KG1 (cell line): ENCODE measurements at places on chromosomes 3 and 15.

DNA sequence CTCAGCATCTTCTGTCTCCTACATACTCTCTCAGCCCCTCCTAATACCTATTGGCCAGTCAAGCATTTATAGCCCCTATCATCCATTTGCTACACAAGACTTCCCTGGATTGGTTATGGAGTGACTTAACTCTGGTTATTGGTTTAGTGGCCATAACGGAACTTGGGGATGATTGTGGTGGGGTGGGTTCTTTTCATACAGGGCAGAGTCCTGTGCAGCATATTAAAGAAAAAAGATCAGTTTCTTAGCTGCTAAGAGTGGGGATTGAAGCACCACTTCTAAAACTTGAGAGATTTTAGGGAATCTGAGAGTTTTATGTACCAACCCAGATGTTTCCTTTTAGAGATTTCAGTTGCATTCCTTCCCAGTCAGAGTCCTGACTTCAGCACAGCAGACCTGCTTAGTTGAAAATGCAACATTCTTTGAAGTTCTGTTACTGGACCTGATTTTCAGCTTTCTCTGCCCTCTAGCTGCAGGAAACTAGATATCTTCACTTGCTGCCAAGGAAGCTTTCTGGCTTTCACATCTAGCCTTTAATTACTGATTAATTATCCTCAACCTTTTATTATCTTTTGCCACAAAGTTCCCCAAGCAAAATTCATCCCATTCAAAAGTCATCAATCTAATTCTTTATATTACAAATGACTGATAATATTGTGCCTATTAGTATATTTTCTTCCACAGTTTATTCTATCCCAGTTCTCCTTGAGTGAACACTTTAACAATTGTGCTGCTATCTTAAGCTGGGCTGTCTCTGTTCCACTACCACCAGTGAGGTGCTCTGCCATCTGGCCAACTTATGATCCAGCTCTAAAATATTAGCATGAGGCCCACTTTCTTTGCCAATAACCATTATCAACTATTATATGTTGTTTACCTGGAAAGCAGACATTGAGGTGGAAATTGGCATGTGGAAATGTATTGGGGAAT is 906.0 kb upstream of the ALCAM start:
- DNase-seq = no peak

- no peak for DNase-seq
These were observed 2.1 kb downstream of the CHST13 start for GRCh38 chr3:126525853-126526667.

- DNase-seq = no peak
These were observed 292.9 kb downstream of the ZIC4 start for GRCh38 chr3:147113293-147114044.

GRCh38 chr3:32310336-32310735 is 71.9 kb downstream of the CMTM8 start:
- DNase-seq = no peak

- DNase-seq = no peak
These were observed 17.0 kb downstream of the STAB1 start for GRCh38 chr3:52512105-52512504.

DNA sequence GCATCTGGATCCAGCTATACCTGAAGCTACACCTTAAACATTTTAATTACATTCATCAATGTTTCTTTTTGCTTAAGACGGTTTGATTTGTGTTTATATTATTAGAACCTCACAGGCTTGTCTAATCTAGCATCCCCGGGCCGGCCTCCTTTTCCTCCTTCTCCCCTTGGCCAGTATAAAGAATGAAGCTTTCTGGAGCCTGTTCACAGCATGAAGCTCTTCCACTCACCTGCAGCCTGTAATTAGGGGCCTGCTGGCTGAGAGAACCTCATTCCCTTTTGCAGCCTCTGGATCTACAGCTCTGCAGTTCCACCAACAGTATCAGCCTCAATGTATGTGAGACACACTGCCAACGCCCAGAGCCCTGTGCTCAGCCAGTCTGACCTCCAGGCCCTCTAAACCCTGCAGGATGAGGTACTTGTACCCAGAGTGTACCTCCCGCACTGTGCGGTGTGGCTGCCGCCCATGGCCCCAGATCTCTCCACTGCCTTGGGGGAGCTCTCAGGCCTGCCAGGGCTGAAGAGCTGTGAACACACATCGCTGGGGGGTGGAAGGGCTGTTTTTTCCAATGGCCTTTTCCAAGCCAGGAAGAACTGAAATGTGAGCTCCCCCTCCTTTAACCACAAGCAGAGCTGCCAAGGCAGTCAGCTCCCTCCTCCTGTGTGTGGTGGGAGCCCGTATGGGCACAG is 114.7 kb upstream of the ALDH1A3 start:
- DNase-seq = no peak

- DNase-seq = no peak
These were observed 17.3 kb downstream of the FAIM start for GRCh38 chr3:138625707-138626365.

DNA sequence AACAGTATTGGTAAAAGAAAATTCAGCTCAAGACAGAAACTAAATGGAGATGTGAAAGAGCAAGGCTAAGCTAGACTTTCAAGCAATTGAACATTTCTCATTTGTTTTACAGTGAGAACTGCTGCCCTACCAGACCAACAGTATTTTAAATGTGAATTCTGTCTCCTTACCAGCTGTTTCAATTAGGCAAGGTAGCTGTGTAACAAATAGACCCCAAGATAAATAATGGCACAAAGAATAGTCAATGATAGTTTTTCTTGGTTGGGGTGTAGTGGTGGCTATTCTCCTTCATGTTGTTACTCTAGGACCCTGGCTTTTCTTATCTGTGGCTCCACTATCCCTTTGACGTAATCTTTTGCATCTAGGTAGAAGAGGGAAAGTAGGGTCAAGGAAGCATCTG is 30.4 kb upstream of the THRB start:
- no peak for DNase-seq

DNA sequence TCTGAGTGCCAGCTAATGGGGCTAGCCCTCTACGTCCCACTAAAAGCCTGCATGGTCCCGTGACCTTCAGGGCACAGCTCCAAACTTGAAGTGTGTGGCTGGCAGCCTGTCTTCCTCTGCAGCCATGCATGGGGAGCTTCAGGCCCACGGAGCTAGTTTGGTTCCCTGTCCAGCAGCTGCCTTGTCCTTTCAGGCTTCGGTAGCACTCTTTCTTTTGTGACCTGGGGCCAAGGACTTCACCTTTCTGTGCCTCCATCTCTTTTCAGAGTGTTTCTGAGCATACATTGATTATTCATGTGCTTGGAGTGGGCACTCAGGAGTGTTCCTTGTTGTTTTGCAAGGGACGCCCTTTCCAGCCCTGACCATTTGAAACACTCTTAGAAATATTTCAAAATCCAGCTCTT is 155.2 kb downstream of the DNAJB8 start:
- DNase-seq = no peak

GRCh38 chr3:60743631-60744164 is 507.6 kb downstream of the FHIT start:
- no peak for DNase-seq

- no peak for DNase-seq
These were observed 148.0 kb upstream of the STRIT1 start for GRCh38 chr3:155441506-155441905.

DNA sequence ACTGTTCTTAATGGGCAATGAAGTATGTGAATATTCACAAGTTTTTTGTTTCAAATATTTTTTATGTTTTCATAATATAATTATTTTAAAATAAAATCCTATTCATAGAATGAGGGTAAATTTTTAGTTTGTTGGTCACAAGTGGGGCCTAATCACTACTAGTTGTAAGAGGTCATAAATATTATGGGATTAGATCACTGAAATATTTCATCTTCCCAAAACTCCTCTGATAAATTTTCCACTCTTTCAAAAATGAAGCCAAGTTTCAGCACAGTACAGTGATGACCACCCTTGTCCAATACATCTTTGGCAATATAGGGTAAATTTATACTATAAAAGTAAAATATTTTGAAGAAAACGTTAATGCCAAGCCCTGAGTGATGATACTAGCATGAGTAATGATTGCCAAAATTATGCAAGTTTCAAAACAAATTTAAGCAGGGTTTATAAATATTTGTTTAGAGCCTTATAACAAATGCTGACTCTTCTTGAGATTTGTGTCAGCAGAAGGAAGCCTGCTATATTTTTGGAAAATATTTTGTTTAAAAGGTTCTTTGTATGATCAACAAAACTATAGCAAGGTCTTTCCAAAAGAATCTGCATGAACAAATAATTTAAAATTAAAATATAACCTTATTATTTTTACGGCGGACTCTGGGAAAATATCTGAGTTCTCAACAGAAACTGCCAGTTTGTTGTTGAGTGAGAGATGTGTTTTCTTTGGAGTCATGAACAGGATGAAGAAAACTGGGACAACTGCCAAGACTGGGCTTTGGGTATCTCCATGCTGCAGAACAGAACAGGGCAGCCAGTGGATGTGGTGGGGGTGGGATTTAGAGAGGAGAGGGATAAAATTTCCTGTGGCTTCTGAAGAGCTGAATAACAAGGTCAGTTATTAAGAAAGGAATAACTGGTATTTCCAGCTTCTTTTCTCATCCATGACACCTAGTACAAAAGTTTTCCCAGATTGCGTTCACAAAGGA is 17.9 kb upstream of the TM4SF1 start:
- DNase-seq = no peak

DNA sequence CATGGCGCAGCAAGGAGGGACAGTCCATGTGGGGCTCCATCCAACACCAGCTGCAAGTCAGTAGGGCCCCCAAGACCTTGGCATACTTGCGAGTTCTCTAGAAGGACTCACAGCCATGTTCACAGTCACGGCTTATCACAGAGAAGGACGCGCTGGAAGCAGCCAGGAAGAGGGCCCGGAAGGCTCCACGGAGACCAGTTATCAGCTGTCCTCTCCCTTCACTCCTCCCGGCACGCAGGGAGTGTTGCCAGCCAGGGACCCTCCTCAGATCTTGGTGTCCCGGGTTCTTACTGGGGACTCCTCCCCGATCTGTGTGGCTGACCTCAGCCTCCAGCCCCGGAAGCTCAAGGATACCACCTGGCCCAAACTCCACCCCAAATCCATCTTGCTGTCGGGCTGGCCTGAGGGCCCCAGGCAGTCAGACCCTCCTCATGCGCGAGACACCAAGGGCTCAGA is 68.0 kb downstream of the SLTM start:
- no peak for DNase-seq

- DNase-seq = no peak
These were observed 124.5 kb downstream of the TLE3 start for GRCh38 chr15:69973102-69973714.

- no peak for DNase-seq
These were observed 43.1 kb downstream of the KLF13 start for GRCh38 chr15:31369727-31370126.

GRCh38 chr3:160038862-160039562 is 50.4 kb downstream of the IL12A start:
- DNase-seq = no peak

DNA sequence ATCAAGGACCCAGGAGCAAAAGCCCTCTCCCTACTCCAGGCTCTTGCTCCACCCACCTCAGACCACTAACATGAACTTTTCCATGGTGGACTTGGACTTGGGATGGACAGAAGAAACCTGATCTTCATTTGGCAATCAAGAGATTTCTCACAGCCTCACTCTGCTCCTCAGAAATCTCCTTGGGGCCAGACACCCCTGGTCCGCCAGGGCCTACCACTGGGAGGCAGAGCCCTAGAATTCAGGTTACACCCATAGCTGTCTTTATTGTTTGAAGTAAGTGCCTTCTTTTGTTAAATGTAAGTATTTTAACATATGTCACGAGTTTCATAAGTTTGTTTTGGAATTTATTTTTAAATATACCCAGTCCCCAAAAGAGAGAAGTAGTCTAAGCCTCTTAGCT is 13.2 kb downstream of the SHF start:
- DNase-seq = no peak
